MV-4-11 (cell line): ENCODE measurements at places on chromosomes 3 and 15.

DNA sequence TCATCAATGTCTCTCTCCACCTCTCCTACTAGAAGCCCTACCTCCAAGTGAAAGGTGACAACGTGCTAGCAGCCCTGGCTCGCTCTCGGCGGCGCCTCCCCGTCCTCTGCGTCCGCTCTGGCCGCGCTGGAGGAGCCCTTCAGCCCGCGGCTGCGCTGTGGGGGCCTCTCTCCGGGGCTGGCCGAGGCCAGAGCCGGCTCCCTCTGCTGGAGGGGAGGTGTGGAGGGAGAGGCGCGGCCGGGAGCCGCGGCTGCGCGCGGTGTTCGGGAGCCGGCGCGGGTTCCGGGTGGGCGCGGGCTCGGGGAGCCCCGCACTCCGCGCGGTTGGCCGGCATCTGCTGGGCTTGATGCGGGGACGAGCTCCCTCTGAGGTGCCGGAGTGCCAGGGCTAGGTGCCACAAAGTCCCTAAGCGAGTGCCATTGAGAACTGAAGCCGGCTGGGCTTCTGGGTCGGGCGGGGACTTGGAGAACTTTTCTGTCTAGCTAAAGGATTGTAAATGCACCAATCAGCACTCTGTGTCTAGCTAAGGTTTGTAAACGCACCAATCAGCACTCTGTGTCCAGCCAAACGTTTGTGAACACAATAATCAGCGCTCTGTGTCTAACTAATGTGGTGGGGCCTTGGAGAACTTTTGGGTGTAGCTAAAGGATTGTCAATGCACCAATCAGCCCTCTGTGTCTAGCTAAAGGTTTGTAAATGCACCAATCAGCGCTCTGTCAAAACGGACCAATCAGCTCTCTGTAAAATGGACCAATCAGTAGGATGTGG, 84.8 kb upstream of the ARRDC4 start:
- DNase-seq, result no peak

DNA sequence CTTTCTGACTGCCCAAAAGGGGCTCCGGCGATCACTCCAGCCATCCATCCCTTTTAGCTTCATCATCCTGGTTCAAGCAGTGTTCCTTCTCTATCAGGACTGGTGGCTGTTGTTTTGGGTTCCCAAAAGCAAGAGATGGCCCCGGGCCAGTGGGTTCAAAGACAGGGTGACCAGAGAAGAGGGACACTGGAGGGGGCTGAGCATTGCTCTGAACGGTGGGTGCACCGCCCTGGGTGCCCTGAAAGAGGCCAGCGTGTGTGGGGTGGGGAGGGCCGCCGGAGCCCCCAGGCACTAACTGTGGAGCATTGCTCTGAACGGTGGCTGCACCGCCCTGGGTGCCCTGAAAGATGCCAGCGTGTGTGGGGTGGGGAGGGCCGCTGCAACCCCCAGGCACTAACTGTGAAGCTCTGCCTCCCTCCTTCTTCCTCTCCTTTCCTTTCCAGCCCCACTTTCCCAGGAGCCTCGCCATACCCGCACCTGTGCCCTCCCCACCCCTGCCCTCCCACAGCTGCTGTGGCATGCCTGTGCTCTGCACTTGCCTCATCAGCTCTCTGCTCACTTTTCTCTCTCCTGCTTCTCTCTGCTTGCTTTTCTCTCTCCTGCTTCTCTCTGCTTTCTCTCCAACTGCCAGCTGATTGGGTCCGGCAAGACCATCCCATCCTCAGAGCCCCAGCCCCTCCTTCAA, 37.4 kb upstream of the OR4F6 start:
- DNase-seq, result no peak

DNA sequence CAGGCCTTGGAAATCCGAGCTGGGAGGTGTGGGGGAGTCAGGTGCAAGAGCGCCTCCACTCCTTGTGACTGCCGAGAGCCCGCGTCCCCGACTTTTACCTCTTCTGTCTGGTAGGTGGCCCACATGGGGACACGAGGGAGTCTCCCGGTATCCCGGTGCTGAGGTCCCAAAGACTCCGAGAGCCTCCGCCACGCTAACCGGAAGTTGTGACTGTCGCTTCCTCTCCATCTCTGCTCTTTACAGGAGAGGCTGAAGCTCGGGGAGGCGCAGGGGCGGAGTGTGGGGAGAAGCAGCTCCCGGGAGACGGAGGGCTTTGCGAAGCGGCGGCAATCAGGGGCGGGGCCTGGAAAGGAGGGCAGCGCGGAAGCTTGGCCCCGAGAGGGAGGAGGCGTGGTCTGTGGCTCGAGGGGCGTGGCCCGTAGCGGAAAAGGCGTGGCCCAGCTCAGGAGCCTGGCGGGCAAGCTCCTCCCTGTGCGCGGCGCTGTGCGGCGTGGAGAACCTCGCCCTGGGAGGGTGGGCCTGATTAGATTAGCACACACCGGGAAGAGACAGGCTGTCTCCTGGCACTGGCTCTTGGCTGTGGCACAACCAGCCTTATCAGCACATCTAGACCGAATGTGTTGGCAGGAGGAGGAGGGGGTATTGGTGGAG, 143.9 kb downstream of the GABRB3 start:
- DNase-seq, result no peak

DNA sequence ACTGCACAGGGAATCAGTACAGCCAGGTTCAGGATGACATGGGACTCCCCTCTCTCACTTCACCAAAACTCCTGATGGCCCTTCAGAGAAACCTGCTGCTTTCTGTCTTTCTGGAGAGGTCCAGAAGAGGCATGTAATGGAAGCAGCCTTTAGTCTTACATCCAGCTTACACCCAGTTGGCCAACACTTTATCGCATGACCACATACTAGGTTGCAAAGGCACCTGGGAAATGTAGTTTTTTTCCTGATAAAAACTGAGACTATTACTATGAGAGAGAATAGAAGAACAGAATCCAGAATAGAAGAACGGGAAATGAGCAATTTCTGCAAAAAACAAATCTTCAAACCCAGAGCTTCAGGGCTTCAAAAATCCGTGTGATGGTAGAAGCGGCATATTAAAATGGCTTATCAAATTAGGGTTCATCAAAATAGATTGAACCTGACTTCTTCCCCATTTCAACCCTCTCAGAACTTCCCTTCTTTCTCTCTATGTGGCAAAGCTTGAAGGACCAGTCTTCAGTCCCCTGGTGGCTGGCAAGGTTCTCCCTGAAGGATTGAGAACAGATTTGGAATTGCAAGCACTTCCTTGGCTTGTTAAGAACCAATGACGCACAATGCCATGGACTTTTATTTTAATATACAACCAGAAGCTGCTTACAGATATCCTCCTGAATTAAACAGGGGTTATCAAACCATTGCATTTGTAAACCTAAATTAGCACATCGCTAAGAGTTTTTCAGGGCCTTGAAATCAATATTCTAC, 34.4 kb downstream of the CORO2B start:
- peak; percentile 1 for DNase-seq

DNA sequence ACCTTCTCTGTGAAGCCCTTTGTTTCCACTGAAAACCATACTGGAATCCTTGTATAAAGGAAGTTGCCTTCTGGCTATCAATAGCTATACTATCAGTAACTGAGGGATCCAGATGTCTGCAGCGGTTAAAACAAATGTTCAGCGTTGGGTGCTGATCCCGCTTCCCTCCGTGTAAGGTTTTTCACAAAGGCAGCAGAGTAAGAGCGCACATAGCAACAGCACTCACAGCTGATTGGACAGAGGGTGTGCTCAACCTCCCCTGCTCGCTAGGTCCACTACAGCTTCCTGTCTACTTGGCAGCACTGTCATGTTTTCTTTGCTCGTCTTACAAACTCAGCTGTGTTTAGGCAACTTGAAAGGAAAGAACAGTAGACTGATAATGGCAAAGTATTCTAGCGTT, 27.3 kb downstream of the ATOSA start:
- DNase-seq, result peak; percentile 67

- DNase-seq, result no peak
These were observed 11.7 kb downstream of the ITGA11 start for GRCh38 chr15:68420186-68420684.

DNA sequence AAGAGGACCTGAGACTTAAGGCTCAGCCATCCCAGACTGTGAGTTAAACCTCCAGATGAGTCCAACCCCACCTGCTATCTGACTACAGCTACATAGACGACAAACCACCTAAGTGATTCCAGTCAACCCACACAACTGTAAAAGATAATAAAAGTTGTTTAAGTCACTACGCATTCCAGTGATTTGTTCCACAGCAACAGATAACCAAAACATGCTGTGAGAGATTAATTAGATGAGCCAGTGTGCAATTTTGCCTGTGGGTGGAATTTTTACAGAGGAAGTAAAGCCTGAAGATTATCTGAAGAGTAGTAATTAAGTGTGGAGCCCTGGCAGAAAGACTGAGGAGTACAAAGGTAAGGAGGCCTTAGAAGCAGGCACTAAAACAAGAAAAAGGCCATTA, 5.4 kb downstream of the BTBD1 start:
- no peak for DNase-seq

DNA sequence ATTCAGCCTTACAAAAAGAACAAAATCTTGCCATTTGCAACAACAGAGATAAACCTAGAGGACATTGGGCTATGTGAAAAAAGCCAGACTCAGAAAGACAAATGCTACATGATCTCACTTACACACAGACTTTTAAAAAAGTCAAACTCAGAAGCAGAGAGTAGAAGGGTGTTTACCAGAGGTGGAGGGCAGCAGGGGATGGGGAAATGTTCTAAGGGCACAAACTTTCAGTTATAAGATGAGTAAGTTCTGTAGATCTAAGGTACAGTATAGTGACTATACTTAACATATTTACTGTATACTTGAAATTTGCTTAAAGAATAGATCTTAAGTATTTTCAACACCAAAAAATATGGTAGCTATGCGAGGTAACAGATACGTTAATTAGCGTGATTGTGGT, 3.0 kb downstream of the MYEF2 start:
- DNase-seq, result no peak

- no peak for DNase-seq
These were observed 26.1 kb upstream of the TFDP2 start for GRCh38 chr3:142175478-142175877.

DNA sequence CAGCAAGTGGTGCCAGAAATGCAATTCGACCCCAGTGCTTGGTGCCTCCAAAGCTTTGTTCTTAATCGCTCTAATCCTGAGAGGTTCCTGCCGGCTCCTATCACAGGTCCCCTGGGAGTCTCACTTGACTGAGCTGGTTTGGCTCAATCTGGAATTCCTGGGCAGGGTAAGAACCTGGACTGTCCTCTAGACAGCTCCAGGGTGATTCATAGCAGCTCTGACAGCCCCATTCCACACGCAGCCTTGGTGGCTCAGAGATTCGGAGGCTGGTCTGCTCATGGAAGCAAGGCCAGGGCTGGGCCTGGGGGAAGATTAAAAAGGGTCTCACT, 37.9 kb downstream of the MYO5C start:
- no peak for DNase-seq

- DNase-seq, result no peak
These were observed 37.4 kb downstream of the TM2D3 start for GRCh38 chr15:101614761-101615160.

GRCh38 chr3:94065819-94066480, 3.1 kb downstream of the NSUN3 start:
- no peak for DNase-seq

DNA sequence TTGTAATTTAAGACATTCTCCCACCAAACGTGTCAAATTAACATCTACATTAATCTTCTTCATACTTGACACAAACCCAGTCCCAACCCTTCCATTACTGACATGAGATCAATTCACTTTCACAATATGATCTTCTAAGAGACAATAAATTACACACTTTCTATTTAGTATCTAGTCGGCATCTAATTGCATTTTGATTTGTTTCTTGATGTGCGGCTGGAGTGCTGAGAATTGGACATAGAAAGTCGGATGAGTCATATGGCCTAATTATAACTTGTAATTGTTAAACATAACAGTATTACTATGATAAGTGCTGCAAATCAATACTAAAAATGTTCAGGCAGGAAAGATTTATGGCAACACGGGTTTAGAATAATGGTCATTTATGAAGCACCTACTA, 78.4 kb upstream of the RORA start:
- no peak for DNase-seq

- no peak for DNase-seq
These were observed 9.4 kb downstream of the ATP13A4 start for GRCh38 chr3:193545304-193545703.

GRCh38 chr3:194095464-194095863, 40.5 kb upstream of the HES1 start:
- no peak for DNase-seq

DNA sequence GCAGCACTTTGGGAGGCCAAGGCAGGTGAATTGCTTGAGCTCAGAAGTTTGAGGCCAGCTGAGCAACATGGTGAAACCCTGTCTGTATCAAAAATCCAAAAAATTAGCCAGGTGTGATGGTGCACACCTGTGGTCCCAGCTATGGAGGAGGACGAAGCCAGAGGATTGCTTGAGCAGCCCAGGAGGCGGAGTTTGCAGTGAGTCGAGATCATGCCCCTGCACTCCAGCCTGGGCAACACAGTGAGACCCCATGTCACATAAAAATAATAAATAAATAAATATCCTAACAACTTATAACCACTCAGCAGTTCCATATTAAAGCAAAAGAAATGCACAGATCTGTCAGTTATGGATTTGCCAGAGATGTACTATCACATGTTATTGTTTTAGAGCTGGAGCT, 62.6 kb downstream of the LMLN start:
- no peak for DNase-seq

DNA sequence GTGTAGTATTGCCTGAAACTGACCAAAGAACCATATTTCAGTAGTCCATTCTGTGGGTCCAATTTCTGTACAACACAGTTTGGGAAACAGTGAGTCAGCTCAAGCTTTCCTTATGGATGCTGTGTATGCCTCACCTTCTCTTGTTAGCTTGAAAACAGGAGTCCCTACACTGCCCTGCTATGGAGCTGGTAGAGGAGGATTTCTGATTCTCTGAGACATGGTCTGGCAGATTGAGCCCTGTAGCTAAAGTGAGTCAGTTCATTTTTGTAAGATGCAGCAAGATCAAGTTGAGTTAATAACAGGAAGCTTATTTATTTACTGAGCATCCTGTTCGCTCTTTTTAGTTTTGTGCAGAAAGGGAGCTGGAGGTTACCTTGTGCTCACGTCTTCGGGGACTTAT, 424.1 kb upstream of the RBMS3 start:
- no peak for DNase-seq

DNA sequence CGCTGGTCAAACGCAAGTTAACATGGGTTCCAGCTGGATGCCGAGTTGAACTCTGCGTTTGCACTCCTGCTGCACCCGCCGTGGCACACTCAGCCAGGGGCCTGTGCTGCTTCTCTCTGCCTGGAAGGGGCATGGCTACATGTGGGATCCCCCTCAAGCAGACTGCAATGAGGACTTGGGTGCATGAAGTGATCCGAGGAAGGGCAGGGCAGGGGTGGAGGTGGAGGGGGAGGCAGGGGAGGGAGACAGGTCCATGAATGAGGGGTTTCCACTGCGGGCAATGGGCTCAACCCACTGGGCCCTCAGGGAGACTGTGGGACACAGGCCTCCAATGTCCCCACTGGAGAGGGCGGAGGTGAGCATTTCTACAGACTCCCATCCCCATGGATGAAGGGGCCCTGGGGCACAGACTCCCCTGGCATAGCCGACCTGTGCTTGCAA, 141.6 kb upstream of the MEF2A start:
- no peak for DNase-seq

GRCh38 chr15:42273900-42274701, 868 bp upstream of the TMEM87A start:
- DNase-seq, result peak; percentile 84
